SJSA1 (cell line): ENCODE measurements at places on chromosomes 3 and 15. TPM values are rescaled to one million over a fixed set of nuclear protein-coding genes. Genes with fewer than 3 reads are reported as not detected.

GRCh38 chr15:52252781-52253180 lies 42.8 kb downstream of the MYO5C start:
- DNase-seq: peak; percentile 80
- H3K36me3 ChIP-seq: no peaks in the 10 kb centered on the region
- peaks cover 43% of the 10 kb centered on the region for H3K4me1 ChIP-seq
- H3K27me3 ChIP-seq: no peaks in the 10 kb centered on the region
- H3K4me3 ChIP-seq: no peak overlapping the region
- H3K27ac ChIP-seq: peak overlapping the region; percentile 33

DNA sequence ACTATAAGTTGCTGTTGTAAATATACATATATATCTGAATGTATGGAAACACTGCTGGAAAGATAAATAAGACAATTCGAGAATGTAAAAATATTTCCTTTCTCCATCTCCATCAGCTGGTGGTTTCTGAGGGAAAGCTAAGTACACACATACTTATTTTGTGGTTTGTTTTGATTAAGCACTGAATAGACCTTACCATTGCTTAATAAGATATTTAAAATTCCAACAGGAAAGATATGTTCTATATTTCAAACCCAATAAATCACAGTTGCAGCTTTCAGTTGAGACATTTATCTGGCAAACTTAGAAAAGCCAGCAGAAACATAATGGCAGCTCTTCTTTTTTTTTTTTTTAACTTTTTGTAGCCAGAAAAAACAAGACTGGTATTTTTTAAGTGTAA lies 160.4 kb downstream of the VGLL3 start:
- H3K27ac ChIP-seq: no peak overlapping the region
- no peaks in the 10 kb centered on the region for H3K4me1 ChIP-seq
- no peaks in the 10 kb centered on the region for H3K36me3 ChIP-seq
- H3K27me3 ChIP-seq: no peaks in the 10 kb centered on the region
- no peak overlapping the region for H3K4me3 ChIP-seq

- no peak overlapping the region for H3K27ac ChIP-seq
- no peak for DNase-seq
- no peak overlapping the region for H3K4me3 ChIP-seq
Measured at GRCh38 chr3:188659449-188660090, 505.6 kb downstream of the LPP start.

- H3K27ac ChIP-seq: peak overlapping the region; percentile 58
- 0 out of 2 replicates have a peak, but pooled peaks cover 6% of the 10 kb centered on the region for H3K27me3 ChIP-seq
- peaks cover 12% of the 10 kb centered on the region for H3K4me1 ChIP-seq
- peak overlapping the region; percentile 94 for H3K4me3 ChIP-seq
- peak; percentile 42 for DNase-seq
- peaks cover 10% of the 10 kb centered on the region for H3K36me3 ChIP-seq
Measured at GRCh38 chr15:41971895-41972252, 483 bp downstream of the EHD4 start.

SNAPC5 gene
- 5.1 and 32.4 TPM in 2 replicates for total RNA-seq

SLCO3A1 gene
- not detected in 2 replicates for total RNA-seq
